ENCODE measurements at places on chromosomes 6 and 20. TPM values are rescaled to one million over a fixed set of nuclear protein-coding genes. Genes with fewer than 3 reads are reported as not detected.

DNA sequence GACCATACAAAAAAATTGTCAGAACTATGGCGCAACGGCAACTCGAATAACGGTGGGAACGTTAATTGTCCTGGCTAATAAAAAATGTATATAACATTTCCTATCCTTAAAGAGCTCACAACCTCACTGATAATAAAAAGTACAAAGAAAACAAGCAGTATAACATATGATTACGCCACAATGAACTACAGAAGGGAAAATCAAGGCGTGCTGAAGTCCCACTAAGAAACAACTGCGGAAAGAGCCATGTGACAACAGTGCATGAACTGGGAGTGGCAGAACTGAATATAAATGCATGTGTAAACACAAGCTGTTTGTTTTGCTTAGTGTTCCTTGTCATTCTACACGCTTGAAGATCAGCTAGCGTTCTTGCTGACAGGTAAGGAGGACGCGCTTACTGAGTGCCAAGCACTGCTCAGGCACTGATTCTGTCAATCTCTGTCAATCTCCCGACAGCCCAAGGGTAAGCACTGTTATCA lies 466 bp upstream of the PSMB1 start:
- DNase-seq = peak; percentile 64

The SNPH gene
- total RNA-seq = 1.8 TPM

DNA sequence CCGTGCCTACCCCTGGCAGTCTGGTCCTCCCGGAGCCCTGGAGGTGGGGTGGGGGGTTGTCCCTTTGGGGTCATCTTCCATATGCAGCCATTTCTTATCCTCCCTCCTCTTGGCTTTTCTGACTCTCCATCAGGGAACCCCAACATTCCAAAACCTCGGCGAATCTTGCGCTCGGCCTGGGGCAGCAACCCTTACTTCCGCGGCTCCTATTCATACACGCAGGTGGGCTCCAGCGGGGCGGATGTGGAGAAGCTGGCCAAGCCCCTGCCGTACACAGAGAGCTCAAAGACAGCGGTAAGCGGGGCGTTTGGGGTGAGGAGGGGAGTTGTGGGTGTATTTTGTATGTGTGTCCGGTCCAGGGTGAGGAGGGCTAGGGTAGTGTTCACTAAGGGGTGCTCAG lies 168.0 kb upstream of the RNF24 start:
- no peak for DNase-seq

The SMAP1 gene
- total RNA-seq = 19.3 TPM

DNA sequence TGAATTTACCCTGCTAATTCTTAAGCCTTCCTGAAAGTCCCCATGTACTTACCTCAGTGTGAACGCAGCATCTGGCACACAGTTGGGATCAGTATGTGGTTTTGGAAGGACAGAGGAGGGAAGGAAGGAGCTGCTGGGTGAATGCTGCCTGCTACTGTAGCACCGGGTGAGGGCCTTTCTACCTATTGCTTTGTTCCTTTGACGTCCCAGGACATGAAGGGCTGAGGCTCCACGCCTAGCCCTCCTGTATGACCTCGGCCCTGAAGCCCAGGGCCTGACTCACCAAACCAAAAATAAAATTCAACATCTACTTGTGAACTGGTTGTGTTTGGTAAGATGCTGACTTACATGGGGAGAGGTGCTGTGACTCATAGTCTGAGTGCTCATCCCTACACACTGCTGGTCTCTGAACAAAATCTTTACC lies 51.1 kb downstream of the ARID1B start:
- no peak for DNase-seq

DNA sequence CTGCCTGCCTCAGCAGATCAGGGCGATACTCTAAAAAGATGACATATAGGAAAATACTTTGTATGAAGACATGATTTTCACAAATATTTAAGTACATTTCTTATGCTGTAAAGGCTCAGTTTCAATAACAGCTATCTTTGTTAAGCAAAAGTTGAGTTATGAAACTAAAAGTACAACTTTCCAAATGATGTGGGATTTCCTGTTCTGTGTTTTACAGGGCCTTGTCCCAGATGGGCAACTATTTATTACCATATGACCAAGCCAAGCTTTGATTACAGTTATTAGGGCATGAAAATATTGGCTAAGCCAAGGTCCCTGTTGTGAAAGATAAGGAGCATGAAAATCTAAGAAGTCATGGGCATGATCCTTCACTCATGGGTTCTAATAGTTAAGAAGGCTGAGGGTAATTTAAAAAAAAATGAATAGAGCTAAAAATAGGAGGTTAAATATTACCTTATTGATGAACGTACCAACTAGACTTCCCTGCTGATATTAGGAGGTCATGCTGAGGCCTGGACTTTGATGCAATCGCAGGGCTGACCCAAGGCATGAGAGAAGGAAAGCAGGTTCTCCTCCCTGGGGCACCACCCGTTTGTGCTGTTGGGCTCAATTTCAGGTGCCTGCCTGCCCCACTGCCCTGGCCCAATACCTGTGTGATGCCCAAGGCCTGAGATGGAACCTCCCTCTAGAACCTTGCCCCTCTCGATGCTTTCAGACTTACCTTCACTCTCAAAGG lies 294.4 kb upstream of the PRDM1 start:
- no peak for DNase-seq

- no peak for DNase-seq
Observed at GRCh38 chr6:73637404-73637803, 16.4 kb downstream of the SLC17A5 start.

GRCh38 chr20:32449057-32449889 lies 91.1 kb downstream of the ASXL1 start:
- DNase-seq = no peak

DNA sequence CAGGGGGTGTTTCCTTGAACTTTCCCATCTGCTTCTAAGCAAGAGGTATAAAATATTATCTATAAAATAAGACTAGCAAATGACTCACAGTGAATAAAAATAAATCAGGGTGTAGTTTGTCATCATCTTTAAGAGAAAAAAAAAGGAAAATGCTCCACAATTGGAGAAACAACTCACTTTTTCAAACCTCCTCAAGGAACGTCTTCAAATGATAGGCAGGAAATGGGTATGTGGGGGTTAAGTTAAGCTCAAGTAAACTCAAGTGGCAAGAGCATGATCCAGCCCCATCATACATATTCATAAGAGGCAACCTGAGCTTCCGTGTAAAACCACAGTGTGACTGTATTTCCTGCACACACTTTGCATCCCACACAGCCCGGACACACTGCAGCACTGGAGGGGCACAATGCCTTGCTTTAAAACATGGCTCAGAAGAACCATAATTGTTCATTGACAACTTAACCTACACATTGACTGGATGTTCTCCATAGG lies 58.5 kb upstream of the CEP85L start:
- no peak for DNase-seq

- DNase-seq = peak; percentile 60
Observed at GRCh38 chr6:134287859-134288537, 29.9 kb downstream of the SGK1 start.

The CNR1 gene
- total RNA-seq = under 0.01 TPM

DNA sequence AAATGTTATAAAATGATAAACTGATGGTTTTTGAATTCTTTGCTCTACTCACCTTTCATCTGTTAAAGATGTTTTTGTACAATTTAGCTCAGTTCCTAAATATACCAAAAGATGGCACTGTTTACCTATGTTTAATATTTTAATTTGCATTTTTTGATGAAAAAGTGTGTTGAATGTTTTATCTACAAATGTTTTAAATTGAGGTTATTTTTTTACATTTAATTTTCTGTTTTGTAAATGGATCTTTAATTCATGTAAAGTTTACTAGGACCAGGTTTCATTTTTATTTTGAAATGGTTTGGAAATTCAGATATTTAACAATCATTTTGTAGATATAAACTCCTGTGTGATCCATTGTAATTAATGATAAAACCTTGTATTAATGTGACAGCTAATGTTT lies 30.0 kb downstream of the CDKAL1 start:
- peak; percentile 26 for DNase-seq

The BEND6 gene
- under 0.01 TPM for total RNA-seq

GRCh38 chr20:51894619-51895018 lies 92.3 kb upstream of the SALL4 start:
- no peak for DNase-seq

The SAMD3 gene
- not detected for total RNA-seq

The APOM gene
- total RNA-seq = 0.39 TPM

DNA sequence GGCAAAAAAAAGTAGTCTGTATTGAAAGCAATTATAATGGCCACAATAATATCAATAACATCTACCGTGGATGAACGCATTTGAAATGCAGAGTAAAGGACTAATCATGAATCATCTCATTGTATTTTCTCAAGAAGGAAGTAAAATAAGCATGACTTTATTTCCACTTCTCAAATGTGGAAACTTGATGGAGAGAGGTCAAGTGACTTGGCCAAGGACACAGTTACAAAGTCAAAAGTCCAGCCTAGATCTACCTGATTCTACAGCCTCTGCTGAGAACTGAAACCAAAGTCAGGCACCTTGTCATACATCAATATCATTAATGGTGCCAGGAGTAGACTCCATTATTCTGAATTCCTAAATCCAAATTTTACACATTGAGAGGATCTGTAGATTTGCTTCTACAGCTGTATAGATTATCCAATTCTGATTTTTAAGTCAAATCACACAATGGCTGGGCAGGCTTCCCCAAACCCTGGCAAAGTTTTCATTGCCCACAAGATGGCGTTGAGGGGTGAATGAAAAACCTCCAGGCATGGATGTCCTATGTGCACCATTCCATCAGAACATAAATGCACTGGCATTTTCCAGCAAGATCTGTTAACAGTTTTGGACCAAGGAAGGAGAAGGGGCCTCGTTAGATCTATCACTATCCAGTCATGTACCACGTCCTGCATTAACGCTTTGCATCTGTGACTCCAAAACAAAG lies 423.1 kb downstream of the MAFB start:
- DNase-seq = peak; percentile 58

- no peak for DNase-seq
Observed at GRCh38 chr6:158500016-158500735, 59.7 kb upstream of the TMEM181 start.

GRCh38 chr20:309841-310644 lies 12.7 kb downstream of the ZCCHC3 start:
- DNase-seq = peak; percentile 93

DNA sequence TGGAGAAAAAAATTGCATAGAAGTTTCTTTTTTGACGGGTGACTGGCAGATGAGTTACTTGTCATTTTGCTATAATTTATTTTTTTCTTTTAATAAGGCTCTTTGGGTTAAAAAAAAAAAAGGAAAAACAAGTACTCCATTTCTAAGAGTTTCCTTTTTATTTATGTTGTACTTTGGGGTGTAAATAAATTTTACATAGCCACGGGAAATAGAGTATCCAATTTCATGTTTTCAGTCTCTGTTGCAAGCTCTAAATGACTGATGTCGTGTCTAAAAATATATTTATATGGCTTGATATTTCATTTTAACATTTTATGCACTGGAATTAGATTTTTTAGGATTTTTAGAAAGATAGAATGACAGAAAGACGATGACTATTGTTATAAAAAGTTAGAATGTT lies 3.4 kb downstream of the EYA4 start:
- no peak for DNase-seq

DNA sequence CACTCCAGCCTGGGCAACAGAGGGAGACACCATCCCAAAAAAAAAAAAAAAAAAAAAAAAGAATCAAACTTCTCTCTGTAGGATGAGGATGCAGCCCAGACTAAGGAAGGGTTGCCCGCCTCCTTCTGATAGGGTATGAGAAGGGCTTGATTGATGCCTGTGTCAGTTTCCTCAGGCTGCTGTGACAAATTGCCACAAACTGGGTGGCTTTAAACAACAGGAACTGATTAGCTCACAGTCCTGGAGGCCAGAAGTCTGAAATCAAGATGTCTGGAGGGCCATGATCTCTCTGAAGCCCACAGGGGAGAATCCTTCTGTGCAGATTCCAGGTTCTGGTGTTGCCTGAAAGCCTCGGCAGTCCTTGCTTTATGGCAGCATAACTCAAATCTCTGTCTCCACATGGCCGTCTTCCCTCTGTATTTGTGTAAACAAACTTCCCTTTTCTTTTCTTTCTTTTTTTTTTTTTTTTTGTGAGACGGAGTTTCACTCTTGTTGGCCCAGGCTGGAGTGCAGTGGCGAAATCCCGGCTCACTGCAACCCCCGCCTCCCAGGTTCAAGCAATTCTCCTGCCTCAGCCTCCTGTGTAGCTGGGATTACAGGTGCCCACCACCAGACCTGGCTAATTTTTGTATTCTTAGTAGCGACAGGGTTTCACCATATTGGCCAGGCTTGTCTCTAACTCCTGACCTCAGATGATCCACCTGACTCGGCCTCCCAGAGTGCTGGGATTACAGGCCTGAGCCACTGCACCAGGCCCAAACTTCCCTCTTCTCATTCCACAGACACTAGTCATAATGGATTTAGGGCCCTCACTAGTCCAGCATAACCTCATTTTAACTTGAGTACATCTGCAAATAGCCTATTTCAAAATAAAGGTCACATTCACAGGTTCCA lies 11.2 kb upstream of the CDK19 start:
- DNase-seq = no peak

DNA sequence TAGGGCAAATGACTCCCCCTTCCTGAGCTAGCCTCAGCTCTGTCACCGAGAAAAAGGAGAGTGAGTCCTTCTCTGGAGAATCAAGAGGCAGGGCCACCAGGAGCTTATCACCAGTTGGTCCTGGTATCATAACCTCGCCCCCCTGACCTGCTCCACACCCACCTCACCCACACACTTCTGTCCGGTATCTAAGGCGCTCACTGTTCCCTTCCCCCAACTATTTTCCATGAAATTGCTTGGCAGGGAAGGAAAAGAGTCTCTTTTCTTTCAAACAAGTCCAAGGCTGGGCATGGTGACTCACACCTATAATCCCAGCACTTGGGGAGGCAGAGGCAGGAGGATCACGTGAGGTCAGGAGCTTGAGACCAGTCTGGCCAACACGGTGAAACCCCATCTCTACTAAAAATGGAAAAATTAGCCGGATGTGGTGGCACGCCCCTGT lies 77.6 kb downstream of the ZMYND8 start:
- peak; percentile 62 for DNase-seq

DNA sequence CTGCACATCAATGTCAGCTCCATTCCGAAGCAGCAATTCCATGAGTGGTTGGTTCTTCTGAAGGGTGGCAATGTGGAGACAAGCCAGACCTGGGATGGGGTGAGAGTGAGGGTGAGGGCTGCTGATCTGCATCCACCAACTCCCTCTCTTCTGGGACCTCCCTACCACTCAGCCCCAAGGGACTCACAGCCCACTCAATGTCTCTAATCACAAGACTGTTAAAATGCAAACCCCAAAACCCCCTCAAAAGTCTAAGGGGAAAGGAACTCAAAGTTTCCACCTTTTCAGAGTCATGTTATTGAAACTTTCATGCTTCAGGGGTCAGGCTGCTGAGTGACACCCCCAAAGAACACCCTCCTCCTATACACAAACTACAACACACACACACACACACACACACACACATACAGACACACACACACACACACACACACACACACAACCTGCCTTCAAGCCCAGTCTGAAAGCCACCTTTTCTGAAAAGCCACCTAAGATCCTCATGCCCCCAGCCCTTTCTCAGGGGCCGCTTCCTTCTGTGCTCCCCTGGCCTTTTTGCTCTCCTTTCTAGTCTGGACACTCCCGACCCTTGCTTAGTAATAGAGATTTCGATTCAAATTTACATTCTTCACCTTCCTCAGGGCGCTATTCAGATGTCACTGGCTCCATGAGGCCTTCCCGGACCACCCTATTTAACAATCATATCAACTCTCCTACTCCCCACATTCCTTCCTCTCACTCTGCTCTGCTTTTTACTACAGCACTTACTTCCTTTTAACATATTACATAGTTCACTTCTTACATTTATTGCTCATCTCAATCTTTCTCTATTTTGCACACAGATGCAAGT lies 3.3 kb upstream of the SLC35B2 start:
- DNase-seq = no peak

- DNase-seq = no peak
Observed at GRCh38 chr20:19598117-19598850, 159.8 kb upstream of the RIN2 start.

- no peak for DNase-seq
Observed at GRCh38 chr20:6559791-6560190, 207.7 kb upstream of the BMP2 start.

All from dermis microvascular lymphatic vessel endothelial cell (primary cell).